ENCODE measurements at places on chromosomes 4 and X.

- DNase-seq, result no peak
Measured at GRCh38 chrX:29792335-29792734, 423.0 kb upstream of the MAGEB2 start.

DNA sequence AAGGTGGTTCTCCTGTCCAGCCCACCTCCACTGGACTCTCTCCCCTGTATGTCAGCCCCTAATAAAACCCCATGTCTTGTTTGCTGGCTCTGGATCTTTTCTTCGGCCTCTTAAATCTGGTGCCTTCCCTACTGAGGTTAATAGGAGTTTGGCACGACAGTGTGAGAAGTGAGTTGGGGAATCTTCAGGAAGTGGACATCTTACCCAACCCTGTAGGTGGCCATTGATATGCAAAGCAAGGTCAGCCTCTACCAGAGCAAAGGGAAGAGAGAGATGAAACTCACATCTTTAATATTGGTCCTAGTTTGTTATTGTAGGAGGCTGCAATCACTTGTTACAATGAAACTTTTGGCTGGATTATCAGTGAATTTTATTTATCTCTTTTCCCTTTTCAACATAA lies 111.7 kb downstream of the CHRDL1 start:
- DNase-seq, result no peak

DNA sequence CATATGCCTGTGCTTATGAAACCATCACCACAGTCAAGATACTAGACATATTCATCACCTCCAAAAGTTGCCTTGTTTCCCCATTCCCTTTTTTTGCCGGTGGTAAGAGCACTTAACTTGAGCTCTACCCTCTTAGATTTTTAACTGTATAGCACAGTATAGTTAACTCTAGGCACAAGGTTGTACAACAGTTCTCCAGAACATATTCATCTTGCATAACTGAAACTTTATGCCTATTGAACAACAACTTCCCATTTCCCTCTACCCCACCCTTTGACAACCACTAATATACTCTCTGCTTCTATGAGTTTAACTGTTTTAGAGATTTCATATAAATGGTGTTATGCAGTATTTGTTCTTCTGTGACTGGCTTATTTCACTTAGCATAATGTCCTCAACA lies 119.3 kb downstream of the ASB9 start:
- DNase-seq, result no peak

GRCh38 chr4:23135792-23136645 lies 443.3 kb downstream of the GBA3 start:
- DNase-seq, result no peak

- DNase-seq, result no peak
Measured at GRCh38 chr4:40553995-40554394, 75.7 kb downstream of the RBM47 start.

DNA sequence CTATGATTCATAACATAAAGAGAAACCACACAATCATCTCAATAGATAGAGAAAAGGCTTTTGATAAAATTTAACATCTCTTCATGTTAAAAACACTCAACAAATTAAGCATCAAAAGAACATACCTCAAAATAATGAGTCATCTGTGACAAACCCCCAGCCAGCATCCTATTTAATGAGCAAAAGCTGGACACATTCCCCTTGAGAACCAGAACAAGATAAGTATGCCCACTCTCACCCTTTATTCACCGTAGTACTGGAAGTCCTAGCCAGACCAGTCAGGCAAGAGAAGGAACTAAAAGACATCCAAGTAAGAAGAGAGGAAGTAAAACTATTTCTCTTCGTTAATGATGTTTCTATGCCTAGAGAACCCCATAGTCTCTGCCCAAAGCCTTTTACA lies 507.2 kb downstream of the PABPC4L start:
- DNase-seq, result no peak

- DNase-seq, result no peak
Measured at GRCh38 chr4:7630568-7631287, 196.0 kb upstream of the PSAPL1 start.

All from stimulated activated CD4-positive, alpha-beta T cell treated with anti-CD3 and anti-CD28 coated beads, TNF-alpha, amount 100 ng/mL, for 48 hours (primary cell).